ENCODE measurements at places on chromosomes 12 and 14. TPM values are rescaled to one million over a fixed set of nuclear protein-coding genes. Genes with fewer than 3 reads are reported as not detected.

The SLC7A7 gene
- 4.6 TPM for total RNA-seq

The IFNG-AS1 gene
- total RNA-seq = 0.58 TPM

The OR4N5 gene
- not detected for total RNA-seq

The FOXA1 gene
- not detected for total RNA-seq

The LBHD2 gene
- not detected for total RNA-seq

The PLEKHD1 gene
- 0.14 TPM for total RNA-seq

The CKAP4 gene
- total RNA-seq = 51.8 TPM

The RNU4-1 gene
- total RNA-seq = 2,088 TPM

All from left ventricle myocardium inferior (tissue), 1 donor.